ENCODE measurements at places on chromosomes 7 and 10.
A peak's percentile ranks its signal among the peaks of the same experiment; 100 is the strongest.

DNA sequence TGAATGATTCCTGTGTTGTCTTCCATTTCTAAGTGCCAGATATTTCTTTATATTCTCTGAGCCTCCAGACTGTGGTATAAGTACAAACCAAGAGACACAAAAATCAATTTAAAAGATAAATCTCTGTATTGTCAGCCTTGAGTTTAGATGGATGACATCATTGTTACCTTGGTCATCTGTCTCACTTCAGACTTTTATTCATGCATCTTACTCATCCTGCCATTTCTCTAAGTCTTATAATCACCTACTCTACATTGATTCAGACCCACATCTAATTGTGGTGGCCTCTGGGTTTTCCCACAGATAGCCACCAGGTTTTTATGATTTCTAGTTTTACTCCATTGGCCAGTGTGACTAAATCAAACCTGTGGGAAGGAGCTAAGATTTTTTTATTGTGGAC lies 26.8 kb upstream of the HDAC9 start:
- DNase-seq = no peak

GRCh38 chr7:18573410-18574234 lies 78.1 kb downstream of the HDAC9 start:
- DNase-seq = no peak

DNA sequence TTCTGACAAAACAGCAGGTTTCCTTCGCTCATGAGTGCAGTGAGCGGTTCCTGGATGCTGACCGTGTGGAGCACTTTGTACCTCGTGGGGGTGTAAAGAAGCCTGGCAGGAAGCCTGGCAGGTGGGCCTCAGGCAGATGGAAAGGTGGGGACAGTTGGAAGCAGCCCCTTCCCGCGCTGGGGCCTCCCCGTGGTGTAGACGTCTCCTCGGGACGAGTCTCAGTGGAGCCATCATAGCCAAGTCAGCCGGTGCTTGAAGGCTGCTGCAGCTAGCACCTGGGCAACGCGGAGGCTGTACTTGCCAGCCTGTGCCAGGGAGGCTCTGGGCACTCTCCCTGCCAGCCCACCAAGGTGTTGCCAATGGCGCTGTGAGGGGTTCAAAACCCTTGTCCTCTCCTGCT lies 154.5 kb downstream of the WDR37 start:
- no peak for DNase-seq

- peak; percentile 53 for DNase-seq
Observed at GRCh38 chr7:5470816-5471215, 47.2 kb upstream of the TNRC18 start.

DNA sequence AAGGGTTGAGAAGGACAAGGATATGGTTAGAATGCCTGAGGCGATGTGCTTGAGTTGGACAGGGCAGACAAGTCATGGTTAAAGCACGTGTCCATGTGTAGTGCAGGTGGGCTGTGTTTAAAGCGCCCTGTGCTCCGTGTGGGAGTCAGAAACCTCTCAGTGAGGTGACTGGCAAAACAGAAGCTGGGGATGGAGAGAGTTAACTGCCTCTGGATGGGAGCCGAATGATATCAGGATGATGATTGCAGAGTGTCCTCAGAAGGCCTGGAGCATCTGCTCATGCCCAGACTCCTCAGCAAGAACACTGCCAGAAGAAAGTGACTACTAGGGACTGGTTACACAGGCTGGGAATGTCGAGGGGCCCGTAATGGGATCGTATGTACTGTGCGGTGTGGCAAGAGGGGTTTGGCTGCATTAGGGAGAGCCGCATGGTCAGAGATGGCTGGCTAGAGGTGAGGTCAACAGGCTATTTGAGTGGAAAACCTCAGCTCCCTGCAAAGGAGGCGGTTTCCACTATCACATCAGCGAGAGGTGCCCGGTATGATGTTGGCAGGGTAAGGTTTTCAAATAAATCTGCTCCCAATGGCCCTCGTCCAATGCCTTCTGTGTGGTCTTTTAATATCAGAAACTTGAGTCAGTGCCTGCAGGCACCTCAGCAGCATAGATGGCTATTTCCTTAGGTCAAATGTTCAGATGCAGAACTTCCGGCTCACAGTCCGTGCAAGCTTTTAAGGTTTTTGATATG lies 26.1 kb upstream of the MRC1 start:
- DNase-seq = no peak

Measured in endodermal cell (in vitro differentiated cells).